ENCODE measurements at places on chromosomes 5 and 9. TPM values are rescaled to one million over a fixed set of nuclear protein-coding genes. Genes with fewer than 3 reads are reported as not detected.

Gene JAKMIP2
- not detected for total RNA-seq

Gene ADGRV1
- 3.3 TPM for total RNA-seq

Gene TLX3
- total RNA-seq = not detected

Gene SPDL1
- total RNA-seq = 10.4 TPM

Gene C9orf50
- not detected for total RNA-seq

Gene OGN
- not detected for total RNA-seq

Gene ALAD
- total RNA-seq = 3.2 TPM

Gene SYNPO
- 1.3 TPM for total RNA-seq

Gene BARHL1
- not detected for total RNA-seq

Gene SV2C
- total RNA-seq = not detected

Gene CDH18
- total RNA-seq = under 0.01 TPM

Gene ETF1
- 173 TPM for total RNA-seq

Gene SPINK7
- 13.7 TPM for total RNA-seq

Gene MAP1B
- 5.8 TPM for total RNA-seq

Gene SPATA31E1
- not detected for total RNA-seq

Gene BRINP1
- total RNA-seq = 0.13 TPM

Gene PCDHB12
- total RNA-seq = 0.13 TPM

Measured in bronchial epithelial cell (primary cell).